ENCODE measurements at places on chromosomes 7 and 10.

DNA sequence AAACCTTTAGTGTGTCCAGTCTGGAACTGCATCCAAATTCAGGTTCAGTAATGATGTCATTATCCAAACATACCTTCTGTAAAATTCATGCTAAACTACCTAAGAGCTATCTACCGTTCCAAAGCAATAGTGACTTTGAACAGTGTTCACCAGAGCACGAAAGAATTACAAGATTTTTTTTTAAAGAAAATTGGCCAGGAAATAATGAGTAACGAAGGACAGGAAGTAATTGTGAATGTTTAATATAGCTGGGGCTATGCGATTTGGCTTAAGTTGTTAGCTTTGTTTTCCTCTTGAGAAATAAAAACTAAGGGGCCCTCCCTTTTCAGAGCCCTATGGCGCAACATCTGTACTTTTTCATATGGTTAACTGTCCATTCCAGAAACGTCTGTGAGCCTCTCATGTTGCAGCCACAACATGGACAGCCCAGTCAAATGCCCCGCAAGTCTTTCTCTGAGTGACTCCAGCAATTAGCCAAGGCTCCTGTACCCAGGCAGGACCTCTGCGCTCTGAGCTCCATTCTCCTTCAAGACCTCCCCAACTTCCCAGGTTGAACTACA lies 694 bp upstream of the FAS start:
- no peak for DNase-seq

GRCh38 chr7:100544967-100545359 lies 6.0 kb downstream of the AGFG2 start:
- DNase-seq = no peak

DNA sequence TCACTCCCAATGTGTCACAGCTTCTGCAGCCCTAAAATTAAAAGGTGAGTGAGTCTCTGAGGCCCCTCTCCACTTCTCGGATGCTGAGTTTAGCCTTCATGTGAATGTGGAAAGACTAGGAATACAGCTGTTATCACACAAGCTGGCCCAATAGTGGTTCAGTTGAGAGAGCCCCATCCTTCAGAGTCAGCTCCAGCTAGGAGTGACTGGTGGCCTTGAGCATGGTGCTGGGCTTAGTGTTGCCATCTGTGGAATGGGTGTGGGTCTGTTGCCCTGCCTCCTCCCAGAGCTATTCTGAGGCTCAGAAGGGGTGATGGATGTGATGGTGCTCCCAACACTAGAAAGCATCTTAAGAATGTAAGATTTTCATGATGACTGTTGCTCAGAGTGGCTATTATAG lies 55.8 kb downstream of the FIGNL1 start:
- no peak for DNase-seq

DNA sequence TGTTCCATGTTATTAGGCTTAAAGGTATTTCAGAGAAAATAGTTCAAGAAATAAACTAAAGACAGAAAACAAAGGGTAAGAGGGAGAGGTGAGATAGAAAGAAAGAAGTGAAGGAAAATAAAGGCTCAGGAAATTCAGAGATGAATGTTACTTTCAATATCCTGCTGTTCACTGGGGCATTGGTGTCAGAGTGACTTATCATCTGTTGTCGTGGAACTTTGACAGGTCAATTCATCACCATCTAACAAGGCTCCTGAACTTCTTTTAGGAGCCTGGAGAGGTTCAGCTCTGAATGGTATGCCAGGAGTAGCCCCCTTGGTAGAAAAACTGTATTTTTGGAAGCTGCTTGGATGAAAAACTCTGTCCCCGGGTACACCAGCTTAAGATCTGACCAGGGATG lies 100.1 kb downstream of the KLF6 start:
- DNase-seq = no peak

- DNase-seq = no peak
Measured at GRCh38 chr10:78726171-78726570, 342.6 kb upstream of the ZMIZ1 start.

- no peak for DNase-seq
Measured at GRCh38 chr10:132774902-132775863, 10.8 kb downstream of the NKX6-2 start.

- peak; percentile 57 for DNase-seq
Measured at GRCh38 chr10:12510501-12510941, 161.2 kb downstream of the CAMK1D start.

- DNase-seq = peak; percentile 59
Measured at GRCh38 chr7:100629117-100629716, 12.1 kb downstream of the TFR2 start.

- no peak for DNase-seq
Measured at GRCh38 chr10:84539216-84539615, 210.8 kb downstream of the CCSER2 start.

DNA sequence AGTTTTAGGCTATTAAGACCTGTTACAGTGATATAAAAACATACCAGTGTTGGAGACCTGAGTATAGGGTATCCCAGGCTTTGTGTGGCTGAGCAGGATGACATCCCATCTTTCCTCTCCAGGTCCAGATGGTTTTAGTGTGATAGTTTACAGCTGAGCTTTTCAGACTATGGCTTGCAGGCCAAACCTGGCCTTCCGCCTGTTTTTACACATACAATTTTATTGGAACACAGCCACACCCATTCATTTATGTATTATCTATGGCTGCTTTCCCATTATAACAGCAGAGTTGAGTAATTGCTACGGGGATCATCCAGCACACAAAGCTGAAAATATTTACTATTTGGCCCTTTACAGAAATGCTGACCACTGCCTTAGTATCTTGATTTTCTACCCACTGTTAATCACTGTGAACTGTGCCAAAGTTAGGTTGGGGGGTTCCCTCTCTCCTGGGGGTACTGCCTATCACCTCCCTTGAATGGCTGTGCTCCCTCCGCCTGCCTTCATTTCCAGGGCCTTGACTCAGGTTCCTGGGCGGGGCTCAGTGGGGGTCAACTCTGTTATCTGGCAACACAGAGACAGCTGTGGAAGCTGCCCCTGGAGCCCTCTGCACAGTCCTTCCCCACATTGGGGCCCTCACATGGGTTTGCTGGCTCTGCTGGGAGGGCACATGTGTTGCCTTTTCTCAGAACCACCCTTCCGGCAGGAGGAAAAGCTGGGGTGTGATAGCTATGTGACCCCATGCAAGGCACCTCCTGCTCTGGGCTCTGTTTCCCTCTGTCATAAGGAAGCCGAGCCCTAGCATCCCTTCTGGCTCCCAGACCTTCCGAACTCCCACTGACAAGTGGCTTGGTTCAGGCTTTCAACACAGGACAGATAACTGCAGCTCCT lies 40.3 kb upstream of the SH2D4B start:
- no peak for DNase-seq

DNA sequence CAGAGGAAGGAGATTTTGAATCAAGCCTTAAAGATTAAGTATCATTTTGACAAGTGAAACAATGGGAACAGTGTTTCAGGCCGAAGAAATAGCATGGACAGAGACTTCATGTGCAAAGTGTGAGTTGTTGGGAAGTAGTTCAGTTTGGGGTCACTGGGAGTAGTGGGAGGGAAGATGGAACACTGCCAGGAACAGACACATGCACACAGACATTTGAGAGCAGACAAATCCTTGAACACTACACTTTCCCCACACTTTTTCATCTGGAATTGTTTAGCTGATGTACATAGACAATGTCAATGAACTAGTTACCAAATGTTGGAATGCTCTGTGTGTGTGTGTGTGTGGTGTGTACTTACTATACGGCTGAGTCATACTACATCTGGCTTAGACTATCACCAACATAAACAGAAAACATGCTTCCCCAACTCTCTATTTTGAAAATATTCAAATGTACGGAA lies 52.4 kb upstream of the LRRC17 start:
- DNase-seq = no peak

DNA sequence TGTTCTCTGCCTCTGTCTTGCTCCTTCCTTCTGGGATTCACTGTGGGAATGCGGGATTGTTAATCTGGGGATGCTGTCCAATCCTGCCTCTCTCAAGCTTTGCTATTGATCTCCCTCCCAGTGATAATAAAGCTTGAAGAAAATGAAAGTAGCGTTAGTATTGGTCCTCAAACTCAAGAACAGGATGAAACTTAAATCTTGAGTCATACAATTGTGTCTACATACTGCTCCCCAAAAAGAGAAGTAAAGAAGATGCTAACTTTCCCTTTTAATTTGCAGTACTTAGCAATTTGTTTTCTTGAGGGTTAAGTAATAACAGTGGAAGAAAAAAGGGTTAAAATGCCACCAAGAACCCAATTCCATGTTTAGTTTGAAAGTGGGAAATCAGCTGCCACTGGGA lies 13.6 kb downstream of the CFTR start:
- no peak for DNase-seq

- DNase-seq = peak; percentile 95
Measured at GRCh38 chr7:24821045-24821753, 63.9 kb upstream of the GSDME start.

DNA sequence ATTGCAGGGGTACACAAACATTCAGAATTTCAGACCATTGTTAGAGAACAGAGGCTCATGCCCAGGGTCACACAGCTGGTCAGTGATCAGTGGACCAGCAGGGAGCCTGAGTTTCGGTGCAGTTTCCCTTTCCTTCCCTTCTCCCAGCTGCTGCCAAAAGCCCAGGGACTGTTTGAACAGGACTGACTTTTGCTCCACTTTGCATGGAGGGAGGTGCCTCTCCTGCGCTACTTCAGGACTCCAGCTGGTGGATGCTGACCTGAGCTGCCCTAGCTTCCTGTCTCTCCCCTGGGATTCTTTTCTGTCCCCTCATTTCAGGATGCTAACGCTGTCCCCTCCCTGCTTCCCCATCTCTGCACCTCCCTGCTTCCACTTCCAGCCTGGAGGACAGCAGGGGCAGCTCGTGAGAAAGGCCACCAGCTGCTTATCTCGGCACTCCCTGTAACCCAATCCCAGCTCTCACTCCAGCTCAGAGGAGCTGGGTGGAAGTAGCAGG lies 14.5 kb downstream of the SH2D4B start:
- DNase-seq = no peak

DNA sequence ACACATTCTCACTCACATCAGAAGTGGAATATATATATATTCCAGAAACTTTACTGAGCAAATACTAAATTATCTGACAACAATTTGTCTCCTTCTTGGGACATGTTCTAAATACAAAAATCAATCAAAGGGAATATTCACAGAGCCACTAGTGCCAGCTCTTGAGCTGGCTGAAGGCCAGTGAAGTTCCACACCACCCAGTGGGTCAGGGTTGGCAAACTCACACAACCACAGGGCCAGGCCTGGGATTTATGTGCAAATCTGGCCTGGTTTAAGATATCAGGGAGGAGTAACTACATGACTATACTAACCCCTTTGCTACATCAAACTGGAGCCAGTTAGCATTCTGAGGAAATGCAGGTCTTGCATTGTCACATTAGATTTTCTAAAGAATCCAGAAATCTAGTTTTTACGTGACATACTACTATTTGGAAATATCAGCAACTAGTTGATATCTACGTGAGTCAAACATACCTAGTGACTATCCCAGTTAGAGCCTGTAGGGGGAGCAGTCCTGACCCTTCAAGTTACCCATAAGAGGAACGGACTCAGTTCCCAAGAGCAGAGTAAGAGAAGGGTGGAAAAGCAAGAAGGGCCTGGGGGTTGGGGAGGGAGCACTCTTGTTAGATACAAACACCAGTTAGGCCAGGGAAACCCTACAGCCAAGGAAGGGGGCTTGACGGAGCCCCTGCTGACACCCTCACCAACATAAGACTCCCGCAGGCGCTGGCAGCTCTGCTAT lies 600.4 kb downstream of the KCNMA1 start:
- DNase-seq = peak; percentile 17

DNA sequence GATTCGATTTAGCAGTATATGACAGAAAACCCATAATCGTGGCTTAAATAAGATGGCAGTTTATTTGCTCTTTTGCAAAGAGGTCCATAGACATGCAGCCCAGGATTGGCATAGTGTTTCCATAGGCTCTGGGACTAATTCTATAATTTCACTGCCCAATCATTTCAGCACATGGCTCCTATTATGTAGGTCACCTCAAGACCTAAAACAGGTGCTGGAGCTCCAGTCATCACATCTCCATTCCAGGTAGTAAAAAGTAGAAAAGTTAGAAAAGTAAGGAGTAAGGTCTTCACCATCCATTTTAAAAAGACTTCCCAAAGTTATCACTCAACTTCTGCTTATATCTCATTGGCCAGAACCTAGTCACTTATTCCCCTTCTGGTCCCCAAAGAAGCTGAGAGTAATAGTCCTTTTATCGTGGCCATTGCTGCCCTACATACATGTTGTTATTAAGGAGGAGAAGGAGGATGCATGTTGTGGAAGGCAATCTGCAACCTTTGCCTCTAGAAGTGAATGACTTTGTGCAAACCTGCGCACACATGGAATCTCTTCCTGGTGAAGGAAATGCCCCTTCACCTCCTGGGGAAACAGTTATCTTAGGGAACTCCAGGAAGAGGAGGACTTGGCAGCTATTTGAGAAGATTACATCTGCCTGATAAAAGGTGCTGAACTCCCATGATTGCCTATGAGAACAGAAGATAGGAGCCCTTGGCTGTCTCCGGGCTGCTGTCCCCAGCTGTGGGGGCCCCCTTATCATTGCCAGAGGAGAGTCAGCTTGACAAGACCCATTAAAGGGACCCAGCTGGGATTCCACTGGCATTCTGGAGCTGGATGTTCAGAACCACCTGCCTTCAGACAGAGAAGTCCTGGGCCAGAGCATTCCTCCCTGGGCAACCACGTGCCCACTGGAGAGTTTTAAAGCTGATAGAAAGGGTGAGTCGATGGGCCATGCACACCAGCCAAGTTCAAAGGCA lies 330.6 kb upstream of the ZMIZ1 start:
- no peak for DNase-seq

GRCh38 chr7:26305090-26305868 lies 13.6 kb downstream of the SNX10 start:
- no peak for DNase-seq

GRCh38 chr7:38217672-38218071 lies 39.6 kb downstream of the STARD3NL start:
- DNase-seq = no peak

GRCh38 chr7:139068544-139069399 lies 32.9 kb upstream of the ZC3HAV1L start:
- DNase-seq = no peak

DNA sequence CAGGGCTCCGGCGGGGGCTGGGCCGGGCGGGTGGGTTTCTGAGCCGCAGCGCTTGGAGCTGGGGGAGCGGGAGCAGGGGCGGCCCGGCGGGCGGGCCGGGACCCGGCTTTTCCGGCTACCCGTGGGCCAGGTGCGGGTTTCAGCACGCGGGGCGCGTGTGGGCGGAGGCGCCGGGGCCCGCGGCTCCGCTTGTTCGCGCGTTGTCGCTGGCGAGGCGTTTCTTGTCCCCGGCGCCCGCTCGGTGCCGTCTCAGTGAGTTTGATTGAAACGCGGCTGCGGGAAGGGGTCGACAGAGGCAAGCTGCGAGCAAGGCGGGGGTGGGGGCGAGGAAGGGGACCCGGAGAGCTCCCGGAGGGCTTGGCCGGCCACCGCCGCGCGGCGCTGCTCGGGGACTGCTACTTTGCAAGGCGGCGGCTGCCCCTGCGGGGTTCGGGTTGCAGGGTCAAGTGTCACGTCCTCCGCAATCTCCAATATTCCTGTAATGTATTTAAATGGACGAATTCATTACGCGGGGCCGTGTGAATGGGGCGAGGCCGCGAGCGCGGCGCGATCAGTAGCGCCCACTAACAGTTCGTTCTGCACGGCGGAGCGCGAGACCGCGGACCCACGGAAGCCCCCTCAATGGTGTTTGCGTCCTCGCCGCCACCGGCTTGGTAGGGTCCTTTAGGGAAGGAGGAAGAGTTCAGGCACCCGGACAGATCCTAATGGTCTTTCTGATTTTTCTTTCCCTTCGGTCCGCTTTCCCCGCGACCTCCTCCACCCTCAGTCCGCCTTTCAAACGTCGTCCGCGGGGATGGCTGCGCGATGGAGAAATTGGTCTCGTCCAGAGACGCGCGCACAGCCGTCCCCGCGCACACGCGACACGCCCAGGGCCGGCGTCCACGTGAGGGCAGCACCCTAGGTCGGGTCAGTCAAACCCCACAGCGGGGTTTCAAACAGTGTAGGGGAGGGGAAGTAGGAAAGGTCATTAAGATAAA lies 76.9 kb downstream of the INSIG1 start:
- DNase-seq = no peak

Data from urothelium cell line (cell line).